ENCODE measurements at places on chromosomes 2 and 18.
A peak's percentile ranks its signal among the peaks of the same experiment; 100 is the strongest.

DNA sequence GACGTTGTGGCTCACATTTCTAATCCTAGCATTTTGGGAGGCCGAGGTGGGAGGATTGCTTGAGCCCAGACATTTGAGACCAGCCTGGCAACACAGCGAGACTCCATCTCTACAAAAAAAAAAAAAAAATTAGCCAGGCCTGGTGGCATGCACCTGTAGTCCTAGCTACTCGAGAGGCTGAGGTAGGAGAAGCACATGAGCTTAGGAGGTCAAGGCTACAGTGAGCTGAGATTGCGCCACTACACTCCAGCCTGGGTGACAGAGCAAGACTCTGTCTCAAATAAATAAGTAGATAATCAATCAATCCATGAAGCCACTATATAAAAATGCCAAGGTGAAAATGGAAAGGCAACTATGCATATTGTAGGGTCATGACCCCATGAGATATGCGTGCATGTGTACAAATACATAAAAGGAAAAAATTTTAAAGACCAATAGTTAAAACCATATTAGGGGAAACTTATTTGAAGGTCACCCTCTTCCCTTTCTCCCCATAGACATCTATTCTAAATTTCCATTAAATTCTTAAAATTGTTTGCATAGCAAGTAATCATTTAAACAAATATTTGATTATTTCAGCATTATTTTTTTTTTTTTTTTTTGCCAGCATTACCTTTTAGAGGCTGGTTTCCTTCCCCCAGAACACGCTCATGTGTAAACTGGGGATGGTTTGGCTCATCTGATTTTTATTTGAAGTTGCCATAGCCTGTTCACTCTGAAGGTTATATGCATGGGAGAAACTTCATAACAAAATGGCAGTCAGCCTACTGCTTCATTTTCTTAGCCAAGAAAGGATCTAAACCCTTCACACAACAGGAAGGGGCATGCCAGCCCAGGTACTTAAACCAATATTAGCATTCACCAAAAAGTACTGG is 37.3 kb upstream of the TMEM247 start:
- no peak for DNase-seq

DNA sequence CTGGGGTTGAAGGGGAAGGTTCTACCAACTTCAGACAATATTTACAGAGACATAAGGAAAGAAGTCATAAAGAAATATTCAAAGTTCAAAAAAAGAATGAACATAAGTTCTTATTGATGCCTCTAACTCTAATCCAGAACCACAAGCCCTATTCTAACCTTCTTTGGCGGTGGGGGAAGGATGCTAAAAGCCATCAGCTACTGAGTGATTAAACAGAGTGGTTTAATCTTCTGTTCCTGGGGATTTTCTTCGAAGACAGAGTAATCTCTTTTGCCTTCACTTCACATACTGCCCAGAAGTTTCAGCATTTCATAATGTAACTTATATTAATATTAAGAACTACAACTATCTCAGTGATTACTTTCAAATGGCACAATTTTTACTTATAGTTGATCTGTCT is 51.2 kb upstream of the TXNDC2 start:
- no peak for DNase-seq

- DNase-seq: no peak
These were observed 124.6 kb upstream of the TTC39C start for GRCh38 chr18:23889907-23890306.

DNA sequence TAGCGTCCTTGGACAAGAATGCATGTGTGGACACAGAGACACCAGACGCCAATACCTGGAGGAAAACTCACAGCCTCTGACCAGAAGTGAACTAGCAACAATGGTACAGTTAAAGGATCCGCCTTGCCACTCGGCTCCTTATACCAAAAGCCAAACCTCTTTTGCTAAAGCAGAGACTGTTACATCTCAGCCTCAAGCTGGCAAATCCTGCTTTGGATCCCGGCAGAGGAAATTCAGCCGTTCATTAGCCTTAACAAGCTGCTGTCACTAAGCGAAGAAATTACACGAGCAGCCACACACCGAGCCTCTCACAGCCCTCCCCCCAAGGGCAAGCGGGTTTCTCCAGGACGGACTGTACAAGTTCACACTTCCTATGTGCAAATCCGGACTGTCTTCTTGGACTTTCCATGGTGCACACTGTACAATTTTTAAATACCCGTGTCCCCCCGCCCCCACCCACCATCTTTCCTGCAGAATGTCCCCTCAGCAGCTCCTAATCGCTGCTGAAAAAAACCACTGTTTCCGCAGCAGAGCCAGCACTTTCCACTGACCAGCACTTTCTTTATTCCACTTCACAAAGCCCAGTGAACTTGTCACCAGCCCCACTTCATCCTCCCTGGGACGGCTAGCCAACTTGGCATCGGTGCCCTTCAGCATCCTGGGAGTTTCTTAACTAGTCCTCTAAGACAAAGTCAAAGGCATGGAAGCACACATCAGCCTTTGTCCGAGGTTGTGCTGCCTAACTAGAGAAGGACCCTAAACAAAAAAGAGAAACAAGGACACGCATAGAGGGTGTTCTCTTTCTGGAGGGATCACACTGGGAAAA is 1.5 kb downstream of the KLF7 start:
- peak; percentile 39 for DNase-seq

GRCh38 chr2:113253453-113253852 is 25.3 kb downstream of the PAX8 start:
- DNase-seq: no peak

GRCh38 chr2:103165836-103166235 is 404.0 kb downstream of the TMEM182 start:
- no peak for DNase-seq

DNA sequence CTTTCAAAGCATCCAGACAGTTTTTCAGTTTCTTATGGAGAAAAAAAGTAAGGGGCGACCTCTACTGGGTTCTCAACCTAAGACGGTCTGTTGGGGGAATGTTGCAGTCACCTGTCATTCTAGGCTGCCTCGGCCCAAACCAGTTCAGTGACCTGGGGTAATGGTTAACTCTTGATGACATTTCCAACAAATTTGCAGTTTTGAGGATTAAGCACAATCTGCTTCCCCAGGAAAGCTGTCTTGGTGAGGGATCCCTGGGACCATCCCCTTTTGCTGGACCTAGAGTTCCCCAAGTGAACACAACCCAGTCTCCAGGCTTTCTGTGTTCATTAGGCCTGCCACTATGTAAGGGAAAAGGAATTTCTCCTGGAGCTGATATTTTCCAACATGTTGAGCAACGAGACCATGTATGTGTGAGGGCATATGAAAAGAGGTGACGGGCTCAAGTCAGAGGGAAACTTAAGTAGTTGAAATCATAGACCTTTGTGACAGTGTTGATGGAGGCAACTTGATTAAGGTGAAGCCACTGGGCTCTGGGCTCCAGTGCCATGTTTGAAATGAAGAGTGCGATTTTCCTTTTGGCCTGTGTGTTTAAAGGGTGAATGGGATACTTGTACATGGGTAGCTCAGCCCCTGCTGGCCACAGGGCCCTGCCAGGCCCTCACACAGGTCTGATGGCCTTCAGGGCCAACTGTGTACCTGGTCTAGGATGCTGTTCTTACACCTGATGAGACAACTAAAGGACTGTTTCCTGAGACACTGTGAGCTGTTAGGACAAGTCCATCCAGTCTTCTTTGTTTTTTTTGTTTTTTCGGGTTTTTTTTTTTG is 27.0 kb downstream of the FOSL2 start:
- no peak for DNase-seq

- no peak for DNase-seq
These were observed 9.3 kb upstream of the MBD2 start for GRCh38 chr18:54233747-54234146.

GRCh38 chr2:95273566-95274290 is 521 bp upstream of the PROM2 start:
- no peak for DNase-seq

GRCh38 chr2:72138921-72139381 is 8.7 kb downstream of the CYP26B1 start:
- no peak for DNase-seq

DNA sequence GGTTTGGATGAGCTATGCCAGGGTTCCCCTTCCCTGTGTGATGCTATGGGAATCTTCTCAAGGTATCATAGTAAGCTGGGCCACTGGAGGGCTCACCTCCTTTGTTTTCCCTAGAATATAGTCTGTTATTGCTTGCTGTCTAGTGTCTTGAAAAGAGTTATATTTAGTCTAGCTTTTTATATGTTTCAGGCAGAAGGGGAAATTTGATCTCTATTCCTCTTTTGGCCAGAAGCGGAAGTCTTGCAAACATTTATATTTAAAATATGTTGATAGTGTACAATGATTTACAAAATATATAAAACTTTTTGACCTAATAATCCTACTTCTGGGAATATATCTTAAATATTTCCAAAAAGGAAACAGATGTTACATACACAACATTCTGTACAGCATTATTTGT is 260.7 kb downstream of the FHOD3 start:
- DNase-seq: no peak

DNA sequence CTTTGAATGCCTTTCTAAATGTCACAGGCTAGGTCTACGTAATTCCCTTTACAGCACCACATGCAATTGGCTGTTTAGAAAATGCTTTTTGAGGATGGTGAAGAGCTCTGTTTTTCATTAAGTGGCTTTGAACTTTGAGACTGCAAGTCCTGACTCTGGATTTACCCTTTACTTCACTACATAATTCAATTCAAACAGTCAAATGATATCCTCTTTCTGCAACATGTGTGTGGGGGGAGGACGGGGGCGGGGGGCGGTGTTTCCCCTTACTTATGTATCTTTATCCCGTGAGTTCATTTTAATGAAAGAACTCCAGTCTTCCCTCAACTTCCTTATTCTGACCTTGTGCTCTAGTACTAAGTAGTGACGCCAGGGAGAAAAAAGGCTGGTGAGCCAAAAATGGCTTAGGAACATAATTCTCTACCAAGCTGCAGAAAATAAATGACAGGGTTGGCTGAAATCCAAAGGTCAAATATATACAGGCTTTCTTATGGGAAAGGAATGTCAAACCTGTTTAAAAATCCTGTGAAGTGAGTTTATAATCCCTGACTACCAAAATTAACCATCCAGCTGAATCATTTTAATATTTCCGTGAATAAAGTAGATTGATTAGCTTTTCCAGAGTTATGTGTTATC is 119.6 kb downstream of the SLC8A1 start:
- no peak for DNase-seq

GRCh38 chr2:70477441-70477844 is 76.2 kb downstream of the TGFA start:
- peak; percentile 44 for DNase-seq

DNA sequence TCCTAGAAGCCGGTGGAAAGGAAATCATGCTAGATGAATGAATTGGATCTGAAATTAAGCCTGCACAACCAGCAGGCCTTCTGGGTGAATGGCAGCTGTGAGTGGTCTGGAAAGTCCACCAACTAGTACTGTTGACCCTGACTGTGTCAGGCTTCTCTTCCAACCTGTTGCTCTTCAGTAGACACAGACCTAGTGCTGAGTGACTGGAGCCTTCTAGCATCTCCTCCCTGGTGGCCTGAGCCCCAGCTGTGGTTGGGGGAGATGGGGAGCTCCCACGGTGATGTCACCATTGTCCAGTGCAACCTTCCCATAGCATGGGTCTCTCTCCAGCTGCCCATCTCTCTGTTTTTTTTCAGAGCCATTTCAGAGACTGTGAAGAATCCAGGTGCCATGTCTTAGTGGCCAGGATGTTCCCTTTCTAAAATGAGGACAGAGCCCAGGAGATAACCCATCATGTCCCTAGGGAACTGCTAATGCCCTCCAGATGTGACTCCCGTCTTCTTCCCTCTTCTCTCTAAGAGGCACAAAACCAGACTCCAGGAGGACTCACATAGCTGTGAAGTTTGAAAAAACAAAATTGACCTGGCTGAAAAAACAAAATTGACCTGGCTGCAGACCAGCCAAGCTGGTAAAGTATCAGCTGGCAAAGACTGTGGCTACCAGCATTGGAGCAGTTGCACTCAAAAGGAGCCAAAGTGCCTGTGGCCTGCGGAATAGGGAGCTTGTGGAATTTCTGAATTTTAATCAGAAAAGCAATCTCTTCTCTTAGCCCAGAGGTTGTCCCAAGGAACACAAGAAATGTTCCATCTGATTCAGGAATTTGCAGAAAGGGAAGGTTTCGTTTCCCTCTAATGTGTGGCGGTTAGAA is 67.4 kb upstream of the RPL31 start:
- no peak for DNase-seq

DNA sequence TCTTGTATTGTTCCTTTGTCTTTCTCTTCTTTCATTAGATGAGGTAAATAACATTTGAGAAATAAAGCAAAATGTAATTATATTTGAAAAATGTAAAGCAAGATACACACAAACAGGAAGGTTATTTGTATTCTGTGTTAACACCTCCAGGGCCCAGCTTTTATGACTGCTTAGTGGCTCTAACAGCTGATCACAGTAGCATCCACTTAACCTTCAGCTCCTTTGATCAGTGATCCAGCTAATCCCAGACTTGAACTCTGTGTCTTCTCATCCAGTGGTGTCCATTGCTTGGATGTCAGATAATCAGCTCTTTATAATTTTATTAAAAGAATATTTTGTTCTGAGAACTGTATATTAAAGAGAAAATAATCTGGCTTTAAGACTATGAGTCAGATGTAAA is 44.5 kb downstream of the PSMD14 start:
- no peak for DNase-seq

GRCh38 chr2:227406177-227407031 is 18.7 kb upstream of the SCYGR1 start:
- DNase-seq: peak; percentile 86

All from COR-L47 (cell line).